NCI-H524 treated with DMSO at 0.1 percent for 48 hours (cell line): ENCODE measurements at places on chromosomes 4 and X.

- no peak for DNase-seq
Observed at GRCh38 chr4:188053302-188053701, 56.1 kb downstream of the TRIML2 start.

- peak; percentile 55 for DNase-seq
Observed at GRCh38 chr4:55604996-55605395, 13.0 kb upstream of the PDCL2 start.

- DNase-seq = no peak
Observed at GRCh38 chr4:100081491-100081890, 108.8 kb downstream of the DDIT4L start.

DNA sequence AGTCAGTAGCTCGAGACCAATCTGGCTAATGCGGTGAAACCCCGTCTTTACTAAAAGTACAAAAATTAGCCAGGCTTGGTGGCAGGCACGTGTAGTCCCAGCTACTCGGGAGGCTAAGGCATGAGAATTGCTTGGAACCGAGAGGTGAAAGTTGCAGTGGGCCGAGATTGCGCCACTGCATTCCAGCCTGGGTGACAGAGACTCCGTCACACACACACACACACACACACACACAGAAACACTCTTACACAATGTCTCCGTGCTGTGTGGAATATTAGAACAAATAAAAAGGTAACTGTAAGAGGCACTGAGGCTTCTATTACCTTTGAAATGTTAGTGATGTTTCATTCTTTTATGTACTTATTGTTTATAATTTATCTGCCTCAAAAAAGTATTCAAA lies 326.6 kb downstream of the GPAT3 start:
- no peak for DNase-seq

- no peak for DNase-seq
Observed at GRCh38 chrX:71396576-71396975, 30.4 kb downstream of the TAF1 start.

DNA sequence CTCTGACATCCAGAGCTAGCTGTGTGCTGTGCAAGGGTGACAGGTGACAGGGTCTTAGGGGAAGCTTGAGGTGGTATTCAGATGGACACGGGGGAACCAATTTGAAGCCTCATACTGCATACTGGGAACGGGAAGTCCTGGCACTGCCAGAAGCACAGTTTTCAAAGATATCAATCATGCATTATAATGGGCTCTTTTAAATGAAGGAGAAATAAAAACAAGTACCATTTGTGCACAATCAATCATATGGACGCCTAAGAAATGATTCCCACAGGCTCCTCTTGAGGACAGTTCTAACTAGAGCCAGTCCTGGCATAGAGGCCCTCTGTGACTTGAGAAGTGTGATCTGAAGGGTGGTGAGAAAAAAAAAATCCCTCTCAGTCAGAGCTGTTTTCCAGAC lies 50.9 kb downstream of the TSC22D3 start:
- DNase-seq = no peak

DNA sequence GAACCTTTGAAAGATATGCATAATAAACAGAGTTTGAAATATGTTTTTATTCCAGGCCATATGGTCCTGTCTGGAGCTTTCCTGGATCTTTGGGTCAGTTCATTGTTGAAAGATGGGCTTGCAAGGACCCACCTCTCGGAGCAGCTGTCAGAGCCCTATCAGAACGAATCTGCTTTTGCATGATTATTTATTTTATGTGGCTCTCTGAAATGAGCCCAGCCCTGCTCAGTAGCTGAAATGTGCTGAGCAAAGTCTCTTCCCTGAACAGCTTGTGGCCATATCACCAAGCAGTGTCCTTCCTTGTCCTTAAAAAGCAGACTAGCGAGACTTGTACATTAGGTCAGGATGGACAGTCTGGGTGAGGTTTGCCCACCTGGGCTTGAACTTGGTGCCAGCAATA lies 110.8 kb downstream of the GBA3 start:
- DNase-seq = peak; percentile 52

GRCh38 chrX:103404231-103405008 lies 28.1 kb downstream of the BEX3 start:
- peak; percentile 25 for DNase-seq

GRCh38 chr4:125423124-125423523 lies 108.4 kb downstream of the FAT4 start:
- no peak for DNase-seq

GRCh38 chr4:1036095-1036494 lies 24.7 kb downstream of the FGFRL1 start:
- DNase-seq = no peak

- DNase-seq = no peak
Observed at GRCh38 chrX:118855681-118856310, 32.2 kb downstream of the ZCCHC12 start.

DNA sequence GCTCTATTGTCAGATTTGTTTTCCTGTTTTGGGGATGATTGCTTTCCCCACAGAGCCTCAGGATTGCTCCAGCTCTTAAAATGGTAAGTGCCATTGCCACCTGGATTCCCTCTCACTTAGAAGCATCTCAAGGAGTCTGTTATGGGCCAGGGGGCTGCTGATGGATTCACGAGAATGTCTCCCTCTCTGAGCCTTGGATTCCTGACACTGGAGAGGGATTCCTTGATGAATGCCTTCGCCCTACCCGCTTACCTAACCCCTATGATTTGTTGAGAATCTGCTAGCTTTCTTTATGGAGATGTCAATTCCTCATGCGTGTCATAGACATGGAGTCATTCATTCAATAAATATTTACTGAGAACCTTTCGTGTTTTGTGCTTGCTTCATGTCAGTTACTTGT lies 36.9 kb upstream of the TENM3 start:
- no peak for DNase-seq

- no peak for DNase-seq
Observed at GRCh38 chr4:8613421-8614364, 21.1 kb downstream of the CPZ start.

DNA sequence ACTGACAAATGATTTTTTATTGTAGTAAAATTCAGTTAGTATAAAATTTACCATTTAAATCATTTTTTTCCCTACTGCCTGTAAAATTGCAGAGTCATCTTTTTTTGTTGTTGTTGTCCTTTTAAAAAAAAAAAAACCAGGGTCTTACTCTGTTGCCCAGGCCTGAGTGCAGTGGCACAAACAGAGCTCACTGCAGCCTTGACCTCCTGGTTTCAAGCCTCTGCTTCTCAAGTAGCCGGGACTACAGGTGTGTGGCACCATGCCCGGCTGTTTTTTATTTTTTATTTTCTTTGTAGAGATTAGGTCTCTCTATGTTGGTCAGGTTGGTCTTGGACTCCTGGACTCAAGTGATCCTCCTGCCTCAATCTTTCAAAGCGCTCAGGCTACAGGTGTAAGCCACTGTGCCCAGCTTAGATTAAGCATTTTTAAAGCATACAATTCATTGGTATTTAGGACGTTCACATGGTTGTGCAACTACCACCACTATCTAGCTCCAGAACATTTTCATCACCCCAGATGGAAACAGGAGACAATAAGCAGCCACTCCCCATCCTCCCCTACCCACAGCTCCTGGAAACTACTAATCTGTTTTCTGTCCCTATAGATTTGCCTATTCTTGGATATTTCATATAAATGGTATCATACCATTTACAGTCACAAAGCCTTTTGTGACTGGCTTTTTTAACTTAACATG lies 59.7 kb upstream of the PGRMC2 start:
- no peak for DNase-seq

- DNase-seq = no peak
Observed at GRCh38 chrX:10104958-10105658, 51.7 kb upstream of the CLCN4 start.

GRCh38 chr4:98568941-98569663 lies 89.3 kb downstream of the TSPAN5 start:
- no peak for DNase-seq

GRCh38 chr4:182680234-182680653 lies 236.9 kb downstream of the DCTD start:
- DNase-seq = no peak

DNA sequence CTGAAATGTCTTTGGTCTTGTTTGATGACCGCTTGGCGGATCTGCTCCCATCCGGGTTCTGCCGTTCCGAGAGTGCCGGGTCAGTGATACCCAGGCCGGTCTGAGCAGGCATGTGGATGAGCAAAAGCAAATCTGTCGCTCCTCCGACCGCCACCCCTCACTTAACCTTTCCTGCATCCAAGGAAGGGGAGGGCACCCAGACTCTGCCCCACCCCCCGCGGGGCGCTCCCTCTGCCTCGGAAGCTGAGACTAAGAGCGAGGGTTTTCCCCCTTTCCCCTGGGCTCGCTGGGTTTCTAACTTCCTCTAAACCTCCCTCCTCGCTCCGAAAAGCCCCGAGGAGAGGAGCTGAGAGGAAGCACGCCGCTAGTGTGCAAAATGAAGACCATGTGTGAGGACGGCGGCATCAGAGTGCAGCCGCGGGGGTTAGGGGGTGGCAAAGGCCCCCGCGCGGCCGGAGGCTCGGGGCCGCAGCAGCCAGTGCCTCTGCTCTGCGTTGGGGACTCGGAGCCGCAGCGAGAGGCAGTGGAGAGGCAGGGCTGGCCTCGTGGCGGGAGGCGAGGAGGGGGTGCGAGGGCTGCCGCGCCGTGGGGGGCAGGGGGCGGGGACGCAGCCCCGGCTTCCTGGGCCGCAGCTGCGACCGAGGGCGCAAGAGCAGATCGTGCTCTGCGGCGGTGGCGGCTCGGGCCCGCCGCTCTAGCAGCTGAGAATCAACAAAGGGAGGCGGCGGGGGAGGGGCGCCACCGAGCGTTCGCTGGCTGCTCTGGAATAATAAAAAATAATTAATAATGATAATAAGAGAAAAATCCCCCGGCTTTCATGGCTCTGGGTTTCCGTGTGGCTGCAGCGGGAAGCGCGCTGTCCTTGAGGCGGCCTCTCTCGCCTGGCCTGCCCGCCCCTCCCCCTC lies 55.8 kb upstream of the BCOR start:
- no peak for DNase-seq

- DNase-seq = no peak
Observed at GRCh38 chr4:144658015-144658567, 12.1 kb downstream of the HHIP start.

DNA sequence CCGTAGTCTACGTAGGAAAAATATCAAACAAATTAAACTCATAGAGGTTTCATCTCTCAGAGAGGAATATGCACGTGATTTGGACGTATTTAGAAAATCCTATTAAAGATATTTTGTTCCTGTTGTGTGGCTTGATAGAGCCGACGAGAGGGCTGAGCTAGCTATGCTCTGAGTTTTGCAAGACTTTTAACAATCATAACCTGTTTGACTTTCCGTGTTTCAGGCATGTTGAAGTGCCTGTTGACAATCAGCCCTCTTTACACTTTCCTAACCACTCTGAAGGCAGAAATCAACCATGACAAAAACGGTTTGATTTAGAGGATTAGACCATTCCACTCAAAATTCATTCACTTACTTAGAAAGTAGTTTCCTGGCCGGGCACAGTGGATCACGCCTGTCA lies 297.3 kb downstream of the ASMT start:
- no peak for DNase-seq

GRCh38 chr4:1043651-1044468 lies 32.4 kb downstream of the FGFRL1 start:
- no peak for DNase-seq
